ENCODE measurements at places on chromosomes 3 and 15. TPM values are rescaled to one million over a fixed set of nuclear protein-coding genes. Genes with fewer than 3 reads are reported as not detected.
A peak's percentile ranks its signal among the peaks of the same experiment; 100 is the strongest.

The SPPL2A gene
- 20.1 TPM for polyA plus RNA-seq

The ACSBG1 gene
- polyA plus RNA-seq = 0.65 TPM

The SNURF gene
- 11.7 TPM for polyA plus RNA-seq

The KCNAB1 gene
- polyA plus RNA-seq = 2.5 TPM

The TEX55 gene
- polyA plus RNA-seq = not detected

The PDE12 gene
- polyA plus RNA-seq = 2.7 TPM

The ARNT2 gene
- 0.80 TPM for polyA plus RNA-seq

The CCR3 gene
- not detected for polyA plus RNA-seq

- DNase-seq = no peak
- H3K4me3 ChIP-seq = no peak overlapping the region
- peaks cover 28% of the 10 kb centered on the region for H3K4me1 ChIP-seq
- no peaks in the 10 kb centered on the region for H3K36me3 ChIP-seq
- H3K27me3 ChIP-seq = no peaks in the 10 kb centered on the region
Measured at GRCh38 chr3:42670670-42671069, 14.7 kb upstream of the KLHL40 start.

- no peaks in the 10 kb centered on the region for H3K4me1 ChIP-seq
- no peak overlapping the region for H3K4me3 ChIP-seq
- H3K36me3 ChIP-seq = no peaks in the 10 kb centered on the region
- H3K27me3 ChIP-seq = no peaks in the 10 kb centered on the region
- H3K27ac ChIP-seq = no peak overlapping the region
Measured at GRCh38 chr3:22908989-22909507, 294.1 kb upstream of the UBE2E2 start.

GRCh38 chr3:192883512-192883911 is 34.1 kb downstream of the MB21D2 start:
- DNase-seq = no peak
- H3K4me3 ChIP-seq = no peak overlapping the region
- no peaks in the 10 kb centered on the region for H3K4me1 ChIP-seq
- H3K36me3 ChIP-seq = no peaks in the 10 kb centered on the region
- no peak overlapping the region for H3K27ac ChIP-seq
- H3K27me3 ChIP-seq = no peaks in the 10 kb centered on the region

GRCh38 chr3:31392568-31392967 is 140.2 kb upstream of the STT3B start:
- H3K4me3 ChIP-seq = no peak overlapping the region
- H3K36me3 ChIP-seq = no peaks in the 10 kb centered on the region
- no peaks in the 10 kb centered on the region for H3K27me3 ChIP-seq

DNA sequence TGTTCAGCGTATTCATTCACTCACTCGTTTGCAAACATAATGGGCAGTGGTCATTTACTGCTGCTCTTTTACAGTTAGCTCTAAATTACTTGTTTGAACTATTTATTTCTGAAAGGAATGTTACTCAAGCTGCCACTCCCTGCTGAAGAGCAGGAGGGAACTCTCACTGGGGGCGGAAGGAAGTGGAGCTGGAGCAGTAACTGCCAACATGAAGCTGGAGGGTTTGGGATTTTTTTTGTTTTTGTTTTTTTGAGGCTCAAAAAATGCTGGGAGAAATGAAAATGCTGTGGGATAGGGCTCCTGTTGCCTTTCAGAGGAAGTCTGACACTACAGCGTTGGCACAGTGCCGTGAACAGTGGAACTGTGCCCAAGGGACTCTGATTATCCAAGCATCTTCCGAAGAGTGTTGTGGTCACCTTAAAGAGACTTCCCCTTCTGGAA is 44.1 kb downstream of the SENP2 start:
- H3K27me3 ChIP-seq = no peaks in the 10 kb centered on the region
- no peak overlapping the region for H3K4me3 ChIP-seq
- peaks cover 20% of the 10 kb centered on the region for H3K4me1 ChIP-seq
- peak; percentile 73 for DNase-seq
- H3K36me3 ChIP-seq = peaks cover 41% of the 10 kb centered on the region

DNA sequence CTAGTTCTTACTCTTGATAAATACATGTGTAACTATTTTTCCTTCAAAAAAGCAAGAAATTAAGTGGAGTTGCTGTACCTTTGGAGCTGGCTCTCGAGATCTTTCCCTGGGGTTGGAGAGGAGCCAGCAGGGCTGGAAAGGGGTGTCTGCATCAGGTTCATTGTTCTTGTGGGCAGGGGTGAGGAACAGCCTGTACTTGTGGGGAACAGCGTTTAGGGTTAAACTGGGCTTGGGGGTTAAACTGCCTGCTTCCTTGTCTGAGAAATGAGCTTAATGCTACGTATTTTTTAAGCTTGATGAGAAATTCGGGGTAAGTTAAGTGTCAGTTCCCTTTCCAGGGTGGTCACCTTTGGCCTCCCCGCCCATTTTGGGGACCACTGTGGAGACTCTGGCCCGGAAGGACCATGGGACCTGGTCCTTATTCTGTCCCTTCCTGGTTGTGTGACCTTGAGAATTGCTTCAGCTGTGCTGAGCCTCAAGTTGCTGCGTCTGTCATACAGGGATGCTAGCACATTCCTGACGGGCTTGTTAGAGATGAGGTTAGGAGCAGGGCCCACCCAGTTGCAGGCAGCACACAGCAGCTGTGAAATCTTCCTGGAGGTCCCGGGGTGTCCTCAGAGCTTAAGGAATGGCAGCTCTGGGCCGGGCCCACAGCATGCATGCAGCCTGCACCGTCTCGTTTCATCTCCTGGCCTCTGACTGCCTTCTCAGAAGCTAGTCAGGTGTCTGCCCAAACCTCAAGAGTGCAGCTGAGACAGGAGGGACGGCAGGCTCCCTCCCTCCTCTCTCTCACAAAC is 11.6 kb downstream of the H1-8 start:
- no peaks in the 10 kb centered on the region for H3K27me3 ChIP-seq
- no peak for DNase-seq
- H3K4me1 ChIP-seq = peaks cover 61% of the 10 kb centered on the region
- peaks cover 51% of the 10 kb centered on the region for H3K36me3 ChIP-seq
- H3K4me3 ChIP-seq = no peak overlapping the region

DNA sequence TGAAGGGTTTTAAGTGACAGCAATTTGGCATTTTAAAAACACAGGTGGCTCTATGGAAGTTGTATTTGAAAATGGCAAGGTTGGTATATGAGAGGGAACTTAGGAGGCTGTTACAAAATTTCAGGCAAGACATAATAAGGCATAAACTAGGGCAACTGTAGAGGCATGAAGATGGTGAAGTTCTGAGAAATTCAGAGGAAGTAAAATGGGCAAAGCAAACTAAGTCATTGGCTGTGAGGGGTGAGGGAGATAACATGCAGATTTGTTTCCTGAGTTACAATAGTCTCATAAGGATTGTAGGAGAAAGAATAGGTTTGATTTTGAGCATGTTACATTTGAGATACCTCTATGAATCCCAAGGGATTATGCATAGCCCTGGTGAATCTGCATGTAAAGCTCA is 302.9 kb upstream of the ARHGEF26 start:
- no peaks in the 10 kb centered on the region for H3K27me3 ChIP-seq
- H3K36me3 ChIP-seq = no peaks in the 10 kb centered on the region
- DNase-seq = no peak
- H3K27ac ChIP-seq = no peak overlapping the region
- H3K4me3 ChIP-seq = no peak overlapping the region

GRCh38 chr3:5093731-5094130 is 28.4 kb upstream of the ARL8B start:
- no peak overlapping the region for H3K27ac ChIP-seq
- H3K4me3 ChIP-seq = no peak overlapping the region
- no peak for DNase-seq
- no peaks in the 10 kb centered on the region for H3K36me3 ChIP-seq
- peaks cover 6% of the 10 kb centered on the region for H3K27me3 ChIP-seq

DNA sequence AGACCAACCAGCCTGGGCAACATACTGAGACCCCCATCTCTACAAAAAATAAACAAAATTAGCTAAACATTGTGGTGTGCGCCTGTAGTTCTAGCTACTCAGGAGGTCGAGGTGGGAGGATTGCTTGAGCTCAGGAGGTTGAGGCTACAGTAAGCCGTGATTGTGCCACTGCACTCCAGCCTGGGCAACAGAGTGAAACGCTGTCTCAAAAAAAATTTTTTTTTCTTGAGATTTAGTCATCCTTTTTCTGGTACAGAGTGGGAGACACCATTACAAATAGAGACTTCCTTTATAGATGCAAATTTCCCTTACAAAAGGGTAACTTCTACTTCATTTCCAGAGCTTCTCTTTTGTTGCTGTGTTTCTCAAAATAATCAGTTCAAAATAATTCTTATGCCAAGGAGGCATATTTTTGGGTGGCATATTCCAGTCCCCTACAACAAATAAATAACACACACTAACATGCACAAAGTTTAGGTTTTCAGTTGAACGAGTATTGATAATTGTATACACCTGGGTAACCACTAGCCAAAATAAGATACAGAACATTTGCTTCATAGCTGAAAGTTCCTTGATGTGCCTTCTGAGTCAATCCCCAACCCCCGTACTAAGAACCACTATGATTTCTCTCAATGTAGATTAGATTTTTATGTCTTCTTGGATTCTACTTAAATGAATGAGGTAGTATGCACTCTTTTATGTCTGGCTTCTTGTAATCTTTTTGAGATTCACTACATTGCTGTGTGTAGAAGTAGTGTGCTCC is 248.9 kb upstream of the PROK2 start:
- no peak overlapping the region for H3K27ac ChIP-seq
- DNase-seq = no peak
- no peak overlapping the region for H3K4me3 ChIP-seq
- no peaks in the 10 kb centered on the region for H3K36me3 ChIP-seq
- H3K4me1 ChIP-seq = no peaks in the 10 kb centered on the region

DNA sequence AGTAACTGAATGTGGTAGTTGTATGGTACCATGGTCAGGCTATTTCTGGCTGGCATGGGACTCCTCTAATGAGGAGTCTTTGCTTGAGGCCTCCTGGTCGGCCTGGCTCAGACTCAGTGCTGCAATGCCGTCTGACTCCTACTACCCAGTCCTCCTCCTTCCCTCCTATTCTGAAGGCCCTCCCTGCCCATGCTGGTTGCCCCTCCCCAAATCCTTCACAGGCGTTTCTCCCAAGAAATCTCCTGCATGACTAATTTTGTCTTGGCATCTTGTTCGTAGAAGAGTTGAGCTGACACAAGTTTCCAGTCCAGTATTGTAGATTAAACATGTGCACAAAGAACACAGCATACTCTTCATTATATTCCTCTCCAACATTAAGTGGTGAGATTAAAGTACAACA is 115.5 kb downstream of the NFKBIZ start:
- DNase-seq = no peak
- H3K4me3 ChIP-seq = no peak overlapping the region
- H3K4me1 ChIP-seq = no peaks in the 10 kb centered on the region
- no peak overlapping the region for H3K27ac ChIP-seq

DNA sequence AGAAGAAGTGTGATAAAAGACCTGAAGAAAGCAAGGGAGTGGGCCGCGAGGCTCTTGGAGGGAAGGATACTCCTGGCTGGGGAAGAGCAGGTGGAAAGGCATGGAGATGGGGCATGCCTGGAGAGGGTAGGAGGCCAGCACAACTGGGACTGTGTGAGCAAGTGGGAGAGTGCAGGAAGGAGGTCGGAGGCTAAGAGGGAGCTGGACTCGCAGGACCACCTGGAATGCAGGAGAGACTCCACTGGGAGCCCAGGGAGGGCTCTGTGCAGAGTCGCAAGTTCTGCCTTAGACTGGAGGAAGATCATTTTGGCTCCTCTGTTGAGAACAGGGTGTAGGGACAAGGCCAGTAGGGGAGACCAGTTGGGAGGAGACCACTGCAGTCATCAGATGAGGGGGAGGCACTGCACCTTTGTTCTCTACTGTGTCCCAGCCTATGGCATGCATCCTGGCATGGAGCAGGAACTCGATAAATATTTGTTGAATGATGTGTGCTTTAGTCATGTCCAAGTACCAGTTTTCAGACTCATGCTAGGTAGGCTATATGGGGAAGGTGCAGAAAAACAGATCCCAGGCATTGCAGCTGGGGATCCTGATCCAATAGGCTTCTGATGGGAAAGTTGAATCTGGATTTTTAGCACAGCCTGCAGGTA is 13.7 kb downstream of the FAM107A start:
- H3K36me3 ChIP-seq = peaks cover 66% of the 10 kb centered on the region
- H3K4me3 ChIP-seq = no peak overlapping the region
- no peaks in the 10 kb centered on the region for H3K4me1 ChIP-seq
- H3K27ac ChIP-seq = no peak overlapping the region

- no peak overlapping the region for H3K4me3 ChIP-seq
- no peaks in the 10 kb centered on the region for H3K36me3 ChIP-seq
- H3K27me3 ChIP-seq = no peaks in the 10 kb centered on the region
- H3K4me1 ChIP-seq = no peaks in the 10 kb centered on the region
- DNase-seq = no peak
- no peak overlapping the region for H3K27ac ChIP-seq
Measured at GRCh38 chr3:148408667-148409066, 289.0 kb upstream of the AGTR1 start.

GRCh38 chr3:112334691-112335433 is 1.9 kb downstream of the CD200 start:
- no peak overlapping the region for H3K4me3 ChIP-seq
- no peak for DNase-seq
- H3K27ac ChIP-seq = peak overlapping the region; percentile 39
- peaks cover 3% of the 10 kb centered on the region for H3K27me3 ChIP-seq

DNA sequence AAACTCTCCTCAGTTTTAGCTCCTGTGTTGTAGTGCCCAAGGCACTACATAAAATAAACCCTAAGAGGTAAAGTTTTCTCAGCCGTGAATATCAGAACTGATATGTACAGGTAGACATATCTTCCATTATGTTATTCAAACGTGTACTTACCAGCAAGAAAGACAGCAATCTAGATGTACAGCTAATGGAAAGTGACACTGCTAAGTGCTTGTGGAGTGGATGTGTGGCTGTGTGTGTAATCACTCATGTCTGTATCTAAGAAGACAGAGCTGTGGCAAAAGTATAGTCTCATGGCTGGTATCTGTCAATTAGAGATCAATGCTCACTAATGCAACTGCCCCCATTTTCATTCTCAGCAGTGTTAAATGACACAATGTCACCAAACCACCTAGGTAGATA is 101.3 kb downstream of the FMN1 start:
- H3K36me3 ChIP-seq = no peaks in the 10 kb centered on the region
- H3K4me1 ChIP-seq = peaks cover 7% of the 10 kb centered on the region
- H3K27me3 ChIP-seq = no peaks in the 10 kb centered on the region
- H3K4me3 ChIP-seq = no peak overlapping the region

DNA sequence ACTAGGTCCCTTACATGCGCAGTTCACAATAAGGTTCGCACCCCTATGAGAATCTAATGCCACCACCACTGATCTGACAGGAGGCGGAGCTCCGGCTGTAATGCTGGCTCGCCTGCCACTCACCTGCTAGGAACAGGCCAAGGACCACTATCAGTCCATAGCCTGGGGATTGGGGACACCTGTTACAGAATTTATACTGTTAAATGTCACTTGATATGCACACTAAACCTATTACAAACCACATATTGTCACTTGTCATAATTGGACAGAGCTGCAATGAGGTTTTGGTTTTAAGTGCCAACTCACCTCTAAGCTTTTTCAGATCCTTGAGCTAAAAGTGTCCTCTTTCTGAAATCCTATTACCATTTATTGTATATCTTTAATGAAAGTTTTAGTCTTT is 507.9 kb upstream of the TPRG1 start:
- H3K27me3 ChIP-seq = no peaks in the 10 kb centered on the region
- H3K4me1 ChIP-seq = peaks cover 25% of the 10 kb centered on the region
- no peak for DNase-seq

All from heart right ventricle (tissue), 16 donors.